RPMI8226 (cell line): ENCODE measurements at places on chromosomes 7 and 10.

DNA sequence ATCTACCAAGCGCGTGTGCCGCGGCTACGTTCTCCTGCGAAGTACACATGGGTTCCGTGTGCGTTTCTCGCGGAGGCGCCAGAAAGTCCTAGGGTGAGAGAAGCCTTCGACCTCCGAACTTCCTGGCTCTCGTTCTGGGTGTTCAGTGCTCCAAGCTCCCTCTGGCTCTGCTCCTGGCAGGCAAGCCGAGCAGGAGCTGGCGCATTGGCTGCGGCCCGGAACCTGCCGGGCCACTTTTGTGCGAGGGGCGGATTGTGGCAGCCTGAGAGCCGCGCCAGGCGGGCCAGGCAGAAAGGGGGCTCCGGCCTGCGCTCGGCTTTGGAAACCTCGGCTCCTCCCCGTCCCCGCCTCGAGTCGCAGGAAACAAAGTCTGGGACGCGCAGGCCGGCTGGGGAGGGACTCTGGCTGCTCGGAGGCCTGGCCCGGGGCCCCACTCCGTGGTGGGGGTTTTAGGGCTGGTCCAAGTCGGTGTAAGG lies 9.6 kb downstream of the EMX2 start:
- DNase-seq, result no peak

DNA sequence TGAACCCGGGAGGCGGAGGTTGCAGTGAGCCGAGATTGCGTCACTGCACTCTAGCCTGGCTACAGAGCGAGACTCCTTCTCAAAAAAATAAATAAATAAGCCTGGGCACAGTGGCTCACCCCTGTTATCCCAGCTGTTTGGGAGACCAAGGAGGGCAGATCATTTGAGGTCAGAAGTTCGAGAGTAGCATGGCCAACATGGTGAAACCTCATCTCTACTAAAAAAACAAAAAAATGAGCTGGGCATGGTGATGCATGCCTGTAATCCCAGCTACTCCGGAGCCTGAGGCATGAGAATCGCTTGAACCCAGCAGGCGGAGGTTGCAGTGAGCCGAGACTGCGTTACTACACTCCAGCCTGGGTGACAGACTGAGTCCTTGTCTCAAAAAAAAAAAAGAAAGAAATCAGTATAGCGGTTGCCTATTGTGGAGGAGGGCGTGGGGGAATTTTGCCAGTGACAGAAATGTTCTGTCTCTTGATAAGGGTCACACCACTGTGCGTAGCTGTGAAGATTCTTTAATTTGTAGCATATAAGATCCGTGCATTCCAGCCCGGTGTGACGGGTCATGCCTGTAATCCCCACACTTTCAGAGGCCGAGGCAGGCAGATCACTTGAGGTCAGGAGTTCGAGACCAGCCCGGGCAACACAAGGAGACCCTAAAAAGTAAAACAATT lies 17.9 kb upstream of the EIF3B start:
- DNase-seq, result no peak

DNA sequence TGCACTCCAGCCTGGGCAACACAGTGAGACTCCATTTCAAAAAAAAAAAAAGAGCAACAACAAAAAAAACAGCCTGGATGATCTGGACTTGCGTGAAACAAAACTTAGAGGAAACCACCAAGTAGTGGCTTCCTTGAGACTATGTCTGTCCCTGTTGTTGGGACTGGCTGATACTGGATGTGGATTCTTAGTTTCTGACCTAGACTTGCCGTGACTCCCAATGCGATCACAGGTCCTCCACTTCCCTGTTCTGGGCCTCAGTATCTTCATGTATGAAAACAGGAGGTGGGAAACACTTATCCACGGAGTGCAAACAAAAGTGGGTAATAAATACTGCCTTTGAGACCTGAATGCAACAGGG lies 125.7 kb downstream of the PRPF18 start:
- DNase-seq, result no peak

DNA sequence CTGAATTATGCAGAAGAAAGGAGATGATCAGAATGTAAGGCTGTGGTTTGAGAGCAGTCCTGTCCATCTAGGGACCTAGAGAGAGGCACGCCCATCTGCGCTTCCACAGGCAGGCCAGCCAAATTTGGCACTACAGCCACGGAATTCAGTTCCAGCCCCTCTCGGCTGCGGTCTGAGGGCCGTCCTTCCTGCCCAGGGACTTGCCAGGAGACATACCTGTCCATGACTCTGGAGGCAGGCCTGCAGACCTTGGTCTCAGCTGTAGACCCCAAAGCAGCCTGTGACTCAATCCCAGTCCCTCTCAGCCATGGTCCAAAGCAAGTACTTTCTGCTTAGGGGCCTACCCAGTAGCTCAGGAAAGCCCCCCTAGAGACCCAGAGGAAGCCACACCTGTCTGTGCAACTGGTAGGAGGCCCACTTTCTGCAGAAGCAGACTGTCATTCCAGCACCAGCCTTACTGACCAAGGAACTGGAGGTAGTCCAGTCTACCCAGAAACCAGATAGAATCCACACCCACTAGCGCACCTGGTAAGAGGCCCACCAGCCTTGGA lies 720.9 kb downstream of the PARD3 start:
- no peak for DNase-seq

- DNase-seq, result no peak
These were observed 121.6 kb upstream of the LYZL2 start for GRCh38 chr10:30750971-30751677.

- no peak for DNase-seq
These were observed 16.1 kb downstream of the PAPOLB start for GRCh38 chr7:4845740-4846142.

DNA sequence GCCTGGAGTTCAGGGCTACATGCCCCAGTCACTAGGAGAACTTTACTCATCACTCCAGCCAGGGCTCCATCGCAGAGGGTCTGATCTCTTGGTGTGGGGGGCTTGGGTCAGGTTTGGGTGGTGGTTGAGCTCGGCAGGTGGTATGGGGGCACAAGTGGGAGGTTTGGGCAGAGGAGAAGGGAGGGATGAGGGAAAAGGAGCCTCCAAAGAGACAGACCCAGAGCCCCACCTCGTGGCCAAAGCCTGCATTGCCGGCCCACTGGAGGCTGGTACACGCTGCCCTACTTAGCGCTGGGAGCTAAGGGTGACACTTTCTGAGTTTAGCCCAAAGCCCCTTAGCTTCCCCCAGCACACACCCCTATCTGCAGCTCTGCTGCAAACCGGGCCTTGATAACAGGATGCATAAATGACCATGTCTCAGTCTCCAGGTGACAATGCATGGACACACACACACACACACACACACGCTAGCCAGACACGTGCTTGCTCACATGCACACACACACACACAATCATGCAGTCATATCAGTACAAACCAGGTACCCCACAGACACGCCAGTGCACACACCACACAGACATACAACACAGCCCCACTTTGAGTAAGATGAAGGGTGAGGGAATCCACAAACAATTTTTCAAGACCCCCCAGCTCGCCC lies 14.7 kb downstream of the LZTS2 start:
- DNase-seq, result peak; percentile 58

DNA sequence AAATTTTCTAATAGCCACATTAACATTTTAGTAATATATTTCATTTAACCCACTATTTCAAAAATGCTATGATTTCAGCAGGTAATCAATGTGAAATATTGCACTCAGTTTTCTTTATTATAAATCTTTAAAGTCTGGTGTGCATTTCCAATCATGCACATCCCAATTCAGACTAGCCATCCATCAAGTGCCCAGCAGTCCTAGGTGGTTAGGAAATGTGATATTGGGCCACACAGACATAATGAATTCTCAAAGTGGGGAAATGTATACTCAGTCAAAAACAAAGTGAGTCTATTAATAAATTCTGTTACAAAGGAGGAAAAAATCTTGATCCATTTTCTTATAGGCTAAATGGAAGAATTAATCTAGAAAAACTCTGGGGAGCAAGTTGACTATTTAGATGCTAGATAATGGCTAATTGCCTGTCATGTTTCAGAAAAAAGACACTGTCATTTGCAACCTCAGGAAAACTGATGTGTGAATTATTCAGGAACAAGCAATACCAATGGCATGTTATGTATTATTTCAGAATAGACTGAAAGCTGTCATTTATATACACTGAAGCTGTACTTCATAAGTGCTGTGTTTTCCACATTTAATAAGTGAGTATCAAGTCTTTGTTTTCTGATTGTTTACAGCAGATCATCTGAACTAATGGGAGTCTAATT lies 629.1 kb upstream of the ADARB2 start:
- no peak for DNase-seq

- DNase-seq, result no peak
These were observed 15.8 kb upstream of the SVIL start for GRCh38 chr10:29650552-29650944.

DNA sequence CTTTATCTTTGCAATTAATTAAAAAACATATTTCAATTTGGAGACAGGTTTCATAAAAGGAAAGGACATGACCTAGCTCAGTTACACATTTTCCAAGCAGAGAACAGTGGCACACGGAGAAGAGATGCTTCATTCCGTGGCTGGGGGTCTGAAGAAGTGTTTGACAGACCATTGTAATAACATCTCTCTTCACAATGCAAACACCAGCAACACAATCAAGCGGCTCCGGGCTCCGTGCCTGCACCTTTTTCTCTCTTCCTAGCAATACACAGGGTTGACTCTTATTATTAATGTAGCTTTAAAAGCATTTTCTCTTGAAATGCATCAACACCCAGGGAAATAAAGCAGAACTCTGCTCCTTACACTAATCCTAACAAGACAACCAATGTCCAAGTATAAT lies 261.0 kb upstream of the AOAH start:
- DNase-seq, result no peak

GRCh38 chr10:99497343-99498025 lies 35.3 kb upstream of the NKX2-3 start:
- DNase-seq, result no peak

DNA sequence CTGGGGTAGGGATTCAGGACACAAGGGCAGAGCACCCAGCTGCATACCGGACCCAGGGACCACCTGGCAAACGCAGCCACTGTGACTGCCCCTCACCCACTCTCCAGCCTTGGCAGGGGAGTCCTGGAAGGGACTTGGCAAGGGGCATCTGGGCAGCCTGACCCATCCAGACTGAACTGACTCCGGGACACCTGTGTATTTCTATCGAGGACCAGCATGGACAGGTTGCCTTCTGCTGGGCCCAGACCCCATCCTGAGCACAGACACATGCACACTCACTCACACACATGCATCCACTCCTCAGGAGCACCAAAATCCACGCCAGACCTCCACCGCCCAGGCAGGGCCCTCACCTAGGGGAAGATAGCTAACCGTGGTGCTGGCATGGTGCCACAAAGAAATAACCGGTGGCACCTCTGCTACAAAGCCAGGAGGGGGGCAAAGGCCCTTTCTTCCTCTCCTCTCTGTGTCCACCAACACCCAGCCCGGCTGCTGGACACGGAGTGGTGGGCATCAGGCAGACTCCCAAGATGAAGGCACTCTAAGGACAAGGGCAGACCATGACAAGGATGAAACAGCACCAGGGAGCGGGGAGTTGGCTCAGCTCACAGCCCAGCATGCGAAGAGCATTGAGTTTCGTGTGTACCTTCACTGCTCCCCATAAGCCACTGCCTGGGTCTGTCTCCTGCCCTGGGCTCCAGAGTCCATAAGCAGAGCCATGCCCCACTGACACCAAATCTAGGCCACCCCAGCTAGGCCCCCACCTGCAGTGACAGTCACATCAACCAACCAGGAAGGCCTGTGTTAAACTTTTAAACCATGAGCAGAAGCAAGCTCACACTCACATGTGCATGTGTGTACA lies 35.3 kb downstream of the KCNH2 start:
- peak; percentile 39 for DNase-seq

GRCh38 chr10:69728335-69728870 lies 73.3 kb upstream of the COL13A1 start:
- DNase-seq, result peak; percentile 38

- DNase-seq, result peak; percentile 57
These were observed 27.3 kb downstream of the HYAL4 start for GRCh38 chr7:123871998-123872867.

GRCh38 chr10:804787-805619 lies 115.5 kb upstream of the DIP2C start:
- DNase-seq, result no peak

- DNase-seq, result no peak
These were observed 2.5 kb downstream of the TMEM176B start for GRCh38 chr7:150797661-150798060.

- peak; percentile 61 for DNase-seq
These were observed 262.1 kb downstream of the ATRNL1 start for GRCh38 chr10:115355162-115355760.

DNA sequence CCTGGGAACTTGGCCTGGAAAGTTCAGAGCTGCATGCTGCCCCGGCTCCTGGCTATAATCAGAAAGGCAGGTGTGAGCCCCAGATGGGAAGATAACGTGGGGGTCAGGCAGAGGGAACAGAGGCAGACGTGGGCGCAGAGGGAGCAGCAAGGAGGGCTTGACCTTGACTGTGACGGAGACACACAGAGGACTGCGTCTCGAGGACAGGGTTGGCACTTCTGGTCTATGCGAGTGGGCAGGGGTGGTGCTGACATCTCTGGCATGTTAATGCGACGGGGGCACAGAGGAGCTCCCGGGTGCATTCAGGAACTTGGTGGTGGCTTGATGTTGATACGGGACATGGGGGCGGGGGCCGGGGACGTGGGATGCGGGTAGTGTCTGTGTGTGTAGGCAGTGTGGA lies 232.1 kb upstream of the GRB10 start:
- no peak for DNase-seq

GRCh38 chr10:22648547-22648961 lies 65.8 kb downstream of the PIP4K2A start:
- DNase-seq, result no peak

DNA sequence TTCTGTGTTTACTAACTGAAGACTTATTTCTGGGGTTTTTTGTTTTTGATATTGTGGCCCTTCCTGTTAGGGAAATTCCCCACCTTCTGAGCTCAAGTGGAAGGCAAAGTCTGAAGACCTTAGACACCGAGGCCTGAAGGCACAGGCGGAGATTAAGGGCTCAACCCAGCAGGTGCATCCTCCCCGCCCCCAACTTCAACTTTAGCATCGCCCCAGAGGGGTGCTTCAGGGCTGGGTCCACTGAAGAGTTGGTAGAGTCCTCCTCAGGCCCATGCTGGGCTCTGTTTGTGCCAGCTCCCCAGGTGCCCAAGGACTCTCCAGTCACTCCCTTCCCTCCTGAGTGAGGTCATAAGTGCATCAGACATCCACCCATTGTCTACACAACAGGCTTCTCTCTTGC lies 9.4 kb upstream of the PPIA start:
- peak; percentile 72 for DNase-seq

- no peak for DNase-seq
These were observed 9.8 kb upstream of the TOMM7 start for GRCh38 chr7:22832401-22832800.

- DNase-seq, result no peak
These were observed 221.7 kb downstream of the KIAA1217 start for GRCh38 chr10:24430591-24430990.

DNA sequence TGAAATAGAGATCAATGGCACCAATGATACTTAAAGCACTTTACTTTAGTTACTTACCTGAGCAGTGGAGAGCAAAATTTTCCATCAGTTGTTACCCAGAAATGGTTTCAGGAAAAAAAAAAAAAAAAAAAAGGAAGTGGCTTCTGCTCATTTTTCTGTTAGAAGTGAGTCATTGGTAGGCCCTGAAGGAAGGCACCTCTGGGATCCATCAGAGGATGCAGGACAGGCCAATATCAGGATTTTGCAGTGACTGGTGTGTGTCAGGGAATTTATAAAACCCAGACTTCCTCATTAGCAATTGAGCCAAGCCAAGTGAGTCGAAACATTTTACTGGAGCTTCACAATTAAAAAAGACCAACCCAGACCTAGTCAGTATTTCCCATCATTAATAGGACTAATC lies 2.3 kb upstream of the SMIM30 start:
- no peak for DNase-seq

- peak; percentile 22 for DNase-seq
These were observed 758.0 kb upstream of the LRRTM3 start for GRCh38 chr10:66167816-66168215.

- no peak for DNase-seq
These were observed 1.6 kb downstream of the FFAR4 start for GRCh38 chr10:93568105-93568390.
